ENCODE measurements at places on chromosomes 6 and 20.

- DNase-seq = no peak
Measured at GRCh38 chr6:168420084-168420483, 20.9 kb upstream of the SMOC2 start.

DNA sequence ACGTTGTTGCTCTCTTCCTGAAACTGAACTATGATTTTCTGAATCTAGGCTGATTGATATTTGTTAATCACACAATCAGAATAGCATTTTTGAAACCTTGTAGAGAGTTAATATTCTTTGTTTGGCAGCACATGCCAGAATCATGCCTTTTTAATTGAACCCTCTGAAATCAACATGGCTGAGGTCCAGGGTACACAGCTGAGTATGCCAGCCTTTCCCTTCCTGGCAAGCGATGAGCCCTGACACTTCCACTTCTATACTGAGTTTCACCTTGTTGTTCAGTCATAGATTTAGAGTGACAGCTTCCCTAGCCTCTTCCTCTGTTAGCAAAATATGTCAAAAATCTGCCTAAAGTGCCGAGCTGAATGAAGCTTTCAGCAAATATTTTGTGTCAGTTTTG, 6.8 kb downstream of the HDDC2 start:
- DNase-seq = no peak

DNA sequence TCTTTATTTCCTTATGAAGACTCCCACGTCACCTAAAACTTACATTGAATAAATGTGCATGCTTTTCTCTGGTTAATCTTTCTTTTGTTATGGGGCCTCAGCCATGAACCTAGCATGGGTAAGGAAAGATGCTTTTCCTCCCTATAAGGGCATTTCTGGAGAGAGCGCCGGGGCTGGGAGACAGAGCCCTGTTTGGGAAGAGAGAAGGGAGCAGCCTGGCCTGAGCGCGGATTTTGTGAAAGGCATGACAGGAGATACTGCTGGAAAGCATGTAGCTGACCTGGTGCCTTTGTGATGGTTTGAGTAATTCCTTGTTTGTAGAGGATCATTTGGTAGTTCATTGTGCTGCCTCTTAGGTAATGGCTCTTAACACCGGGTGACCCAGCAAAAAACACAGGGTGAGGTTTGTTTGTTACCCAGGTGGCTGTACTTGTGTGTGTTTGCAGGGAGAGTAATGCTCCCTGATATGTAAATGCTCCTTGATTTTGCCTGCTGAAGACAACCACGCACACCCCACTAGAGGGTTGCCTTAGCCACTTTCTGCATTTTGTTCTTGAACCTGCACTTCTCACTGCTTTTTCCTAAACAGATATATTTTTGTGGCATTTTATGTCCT, 59.2 kb downstream of the ANKRD6 start:
- DNase-seq = no peak

DNA sequence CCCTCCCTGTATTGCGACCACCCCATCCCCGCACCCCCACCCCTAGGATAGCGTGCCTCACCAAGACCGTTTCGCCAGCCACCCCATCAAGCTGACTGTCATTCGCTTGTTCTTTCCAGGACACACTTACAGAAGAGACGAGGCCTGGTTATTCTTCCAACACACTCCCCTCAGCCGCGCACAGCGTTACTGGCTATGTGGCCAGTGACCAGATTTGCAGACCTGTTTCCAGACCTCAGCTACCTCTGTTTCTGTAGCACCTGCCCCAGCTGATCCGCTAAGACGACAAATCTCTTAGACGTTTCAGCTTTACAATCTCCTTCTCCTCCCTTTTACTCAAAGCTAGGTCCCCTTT, 26.1 kb downstream of the HLA-F start:
- no peak for DNase-seq

- DNase-seq = no peak
Measured at GRCh38 chr6:7811441-7811840, 85.5 kb downstream of the BMP6 start.

GRCh38 chr6:2523061-2523460, 227.7 kb downstream of the MYLK4 start:
- DNase-seq = no peak

- no peak for DNase-seq
Measured at GRCh38 chr6:169557887-169558286, 143.9 kb downstream of the WDR27 start.

DNA sequence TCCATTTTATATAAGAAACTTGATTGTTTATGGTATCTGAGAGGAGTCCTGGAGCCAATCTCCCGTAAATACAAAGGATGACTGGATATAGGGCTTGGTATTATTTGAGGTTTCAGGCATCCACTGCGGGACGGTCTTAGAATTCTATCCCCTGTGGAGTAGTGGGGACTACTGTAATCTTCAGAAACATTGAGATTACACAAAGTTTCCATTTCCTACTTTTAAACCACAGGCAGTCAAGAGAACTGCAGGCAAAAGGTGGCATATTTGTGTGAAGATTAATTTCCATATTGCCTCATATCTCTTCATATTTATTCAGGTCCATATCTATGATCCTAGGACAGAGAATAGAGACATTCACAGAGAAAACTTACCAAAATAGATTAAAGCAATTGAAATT, 586.2 kb downstream of the PHF3 start:
- DNase-seq = no peak

DNA sequence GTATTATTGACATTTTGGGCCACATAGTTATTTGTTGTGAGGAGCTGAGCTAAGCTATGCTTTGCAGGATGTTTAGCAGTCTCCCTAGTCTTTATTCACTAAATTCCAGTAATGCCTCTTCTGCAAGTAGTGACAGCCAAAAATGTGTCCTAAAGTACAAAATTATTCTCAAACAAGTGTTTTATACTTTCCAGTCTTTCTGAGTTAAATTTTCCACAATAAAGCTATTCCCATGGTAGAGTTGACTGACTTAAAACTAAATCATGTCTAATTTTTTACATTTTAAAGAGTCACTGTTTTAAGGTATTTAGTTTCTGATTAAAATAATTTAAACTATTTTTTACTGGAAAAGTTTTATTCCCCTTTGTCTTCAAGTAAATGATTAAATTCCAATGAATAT, 717.8 kb upstream of the HS3ST5 start:
- DNase-seq = no peak

GRCh38 chr6:36594816-36595643, 868 bp downstream of the SRSF3 start:
- no peak for DNase-seq

GRCh38 chr6:33696548-33697518, 14.7 kb downstream of the UQCC2 start:
- DNase-seq = no peak

GRCh38 chr20:45863543-45864470, 6.4 kb downstream of the ZSWIM3 start:
- DNase-seq = no peak

- no peak for DNase-seq
Measured at GRCh38 chr6:113068570-113068969, 721.4 kb downstream of the RFPL4B start.

DNA sequence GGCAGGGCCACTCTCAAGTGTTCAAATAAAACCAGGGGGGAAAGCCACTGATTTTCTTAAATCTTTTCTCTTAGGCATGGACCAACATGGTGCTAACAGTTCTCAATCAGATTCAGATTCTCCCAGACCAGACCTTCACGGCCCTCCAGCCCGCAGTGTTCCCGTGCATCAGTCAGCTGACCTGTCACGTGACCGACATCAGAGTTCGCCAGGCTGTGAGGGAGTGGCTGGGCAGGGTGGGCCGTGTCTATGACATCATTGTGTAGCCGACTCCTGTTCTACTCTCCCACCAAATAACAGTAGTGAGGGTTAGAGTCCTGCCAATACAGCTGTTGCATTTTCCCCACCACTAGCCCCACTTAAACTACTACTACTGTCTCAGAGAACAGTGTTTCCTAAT, 41.5 kb upstream of the SMIM28 start:
- DNase-seq = no peak

DNA sequence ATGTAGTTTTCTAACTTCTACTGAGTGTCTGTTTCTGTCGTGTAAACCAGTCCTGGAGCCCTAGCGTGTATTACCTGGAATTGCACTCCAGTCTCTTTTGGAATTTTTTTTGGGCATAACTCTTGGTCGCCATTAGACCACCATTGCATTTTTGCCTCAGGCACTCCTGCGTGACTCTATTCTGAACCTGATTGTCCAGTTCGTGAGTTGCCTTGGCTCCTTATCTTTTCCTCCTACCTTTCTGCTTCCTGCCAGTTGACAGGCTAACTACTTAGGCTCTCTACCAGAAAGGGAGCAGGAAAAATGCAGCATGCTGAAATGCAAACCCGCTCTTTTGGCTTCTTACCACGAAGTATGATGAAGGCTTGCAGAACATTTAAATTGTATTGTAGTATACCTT, 490.9 kb upstream of the SOX4 start:
- no peak for DNase-seq

GRCh38 chr6:155165029-155165710, 98.6 kb upstream of the CLDN20 start:
- no peak for DNase-seq

- no peak for DNase-seq
Measured at GRCh38 chr6:64081453-64081852, 445.9 kb downstream of the PHF3 start.

GRCh38 chr6:137202078-137202477, 17.1 kb downstream of the IFNGR1 start:
- no peak for DNase-seq

DNA sequence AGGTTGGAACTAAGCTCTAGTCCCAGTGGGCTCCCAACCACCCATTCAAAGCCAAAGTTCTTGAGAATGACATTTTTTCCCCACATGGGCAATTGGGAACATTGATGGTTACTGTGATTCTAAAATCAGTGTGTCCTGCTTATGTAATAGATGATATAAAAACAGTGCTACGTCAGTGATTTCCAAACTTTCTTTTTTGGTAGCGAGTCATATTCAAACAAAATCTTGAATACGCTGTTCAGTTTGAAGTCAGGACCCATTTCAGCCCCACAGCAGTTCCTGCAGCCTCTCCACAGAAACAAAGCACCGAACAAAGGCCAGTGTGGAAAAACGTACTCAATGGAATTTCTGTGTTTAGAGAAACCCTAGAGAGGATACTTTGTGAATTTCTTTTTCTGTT, 170.0 kb upstream of the OLIG3 start:
- DNase-seq = no peak

DNA sequence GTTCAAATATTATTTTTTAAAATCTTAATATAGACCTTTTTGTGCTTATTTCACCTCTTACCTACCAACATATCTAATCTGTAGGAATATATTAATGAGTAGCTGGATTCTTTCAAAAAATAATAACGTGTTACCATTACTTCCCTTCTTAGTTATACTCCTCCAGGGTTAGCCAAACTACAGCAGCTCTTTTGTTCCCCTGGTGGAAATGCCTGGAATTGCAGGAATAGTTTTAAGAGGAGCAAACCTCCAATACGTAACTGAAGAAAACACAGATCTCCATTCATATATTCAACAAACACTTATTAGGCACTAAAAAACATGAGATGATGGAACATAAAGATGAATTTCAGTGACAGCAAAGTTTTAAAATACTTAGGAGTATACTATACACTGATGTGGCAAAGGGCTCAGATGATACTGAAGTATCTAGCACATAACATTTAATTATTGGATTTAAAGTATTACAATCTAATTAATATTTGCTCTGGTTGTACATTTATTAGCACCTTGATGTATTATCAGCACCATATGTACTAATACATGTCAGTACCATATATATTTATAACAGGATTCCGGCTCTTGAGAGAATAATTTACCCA, 78.3 kb downstream of the TBX18 start:
- no peak for DNase-seq

Data from activated naive CD4-positive, alpha-beta T cell (primary cell).